ENCODE measurements at places on chromosomes 13 and 19. TPM values are rescaled to one million over a fixed set of nuclear protein-coding genes. Genes with fewer than 3 reads are reported as not detected.

DNA sequence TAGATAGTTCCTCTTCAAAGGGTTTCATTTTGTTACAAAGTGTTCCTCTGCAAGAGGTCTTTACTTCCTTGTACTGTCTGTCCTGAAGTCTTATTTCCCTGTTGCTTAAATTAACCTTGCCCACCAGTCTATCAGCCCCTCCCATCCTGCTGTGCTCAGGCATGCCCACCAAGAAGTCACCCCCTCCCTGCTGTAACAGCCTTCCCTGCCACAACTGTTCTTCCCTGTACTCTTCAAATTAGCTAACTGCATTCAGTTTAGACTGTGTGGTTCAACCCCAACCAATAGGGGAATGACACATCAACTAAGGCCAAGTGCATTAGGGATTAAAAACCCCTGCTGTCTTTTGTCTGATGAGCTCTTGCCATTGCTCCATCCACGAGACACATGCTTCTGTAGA lies 34.4 kb upstream of the ZNF562 start:
- no peak for DNase-seq

DNA sequence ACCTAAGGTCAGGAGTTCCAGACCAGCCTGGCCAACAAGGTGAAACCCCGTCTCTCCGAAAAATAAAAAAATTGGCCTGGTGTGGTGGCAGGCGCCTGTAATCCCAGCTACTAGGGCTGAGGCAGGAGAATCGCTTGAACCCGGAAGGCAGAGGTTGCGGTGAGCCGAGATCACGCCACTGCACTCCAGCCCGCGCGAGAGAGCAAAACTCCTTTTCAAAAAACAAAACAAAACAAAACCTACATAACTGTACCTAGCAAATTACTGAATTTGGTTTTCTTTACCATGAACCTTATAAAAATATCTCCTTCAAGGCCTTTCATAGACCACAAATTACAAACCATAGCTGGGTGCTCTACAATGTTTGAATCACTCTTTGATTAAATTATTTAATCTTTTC lies 760 bp downstream of the ZNF91 start:
- DNase-seq = no peak

DNA sequence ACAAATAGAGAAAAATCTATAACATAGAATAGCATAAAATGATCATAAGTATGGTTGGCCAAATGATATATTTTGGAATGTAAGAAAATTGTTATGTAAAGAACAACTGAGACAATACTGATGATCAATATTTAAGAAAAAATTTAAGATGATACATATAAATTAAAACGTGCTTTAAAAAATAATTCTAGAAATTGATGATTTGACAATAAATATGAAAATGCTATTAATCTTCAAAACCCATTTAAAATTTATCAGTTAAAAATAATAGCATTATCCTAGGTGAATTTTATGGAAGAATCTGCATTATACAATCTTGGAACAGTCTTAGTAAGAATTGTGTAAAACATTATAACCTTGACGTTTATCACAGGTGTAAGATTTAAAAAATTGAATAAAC lies 95.1 kb upstream of the DACH1 start:
- DNase-seq = no peak

DNA sequence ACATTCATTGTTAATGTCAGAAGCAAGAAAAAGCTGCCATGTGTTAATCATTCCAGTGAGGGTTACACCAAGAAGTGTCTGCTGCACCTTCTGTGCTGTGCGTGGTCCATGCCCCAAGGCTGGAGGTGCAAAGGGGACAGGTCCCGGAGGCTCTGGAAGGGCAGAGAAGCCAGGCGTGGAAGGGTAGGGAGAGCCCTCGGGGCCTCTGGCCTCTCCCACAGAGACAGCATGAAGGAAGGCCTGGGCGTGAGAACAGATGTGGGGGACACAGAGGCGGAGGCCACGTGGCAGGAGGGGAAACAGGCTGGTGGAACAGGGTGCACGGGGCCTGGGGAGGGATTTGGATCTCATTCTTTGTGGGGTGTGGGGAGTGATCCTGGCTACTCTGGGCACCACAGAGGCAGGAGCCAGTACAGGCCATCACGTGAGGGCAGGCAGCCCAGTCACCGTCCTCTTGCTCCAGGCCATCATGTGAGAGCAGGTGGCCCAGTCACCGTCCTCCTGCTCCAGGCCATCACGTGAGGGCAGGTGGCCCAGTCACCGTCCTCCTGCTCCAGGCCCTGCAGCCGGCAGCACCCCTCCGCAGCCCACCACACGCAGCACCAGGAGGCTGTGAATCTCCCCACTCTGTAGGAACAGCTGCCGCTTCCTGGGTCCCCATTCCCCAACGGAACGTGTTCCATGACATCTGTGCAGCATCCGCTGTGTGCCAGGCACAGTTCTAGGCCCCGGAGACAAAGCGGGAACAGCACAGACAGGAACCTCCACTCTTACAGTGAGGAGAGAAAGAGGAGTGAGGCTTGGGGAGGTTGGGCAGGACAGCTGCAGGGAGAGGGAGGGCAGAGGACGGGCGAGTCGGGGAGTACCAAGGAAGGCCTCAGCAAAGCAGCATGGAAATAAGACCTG lies 10.2 kb upstream of the F7 start:
- no peak for DNase-seq

GRCh38 chr13:60402022-60402421 lies 5.0 kb downstream of the TDRD3 start:
- no peak for DNase-seq

GRCh38 chr19:33756177-33756576 lies 40.5 kb upstream of the KCTD15 start:
- no peak for DNase-seq

DNA sequence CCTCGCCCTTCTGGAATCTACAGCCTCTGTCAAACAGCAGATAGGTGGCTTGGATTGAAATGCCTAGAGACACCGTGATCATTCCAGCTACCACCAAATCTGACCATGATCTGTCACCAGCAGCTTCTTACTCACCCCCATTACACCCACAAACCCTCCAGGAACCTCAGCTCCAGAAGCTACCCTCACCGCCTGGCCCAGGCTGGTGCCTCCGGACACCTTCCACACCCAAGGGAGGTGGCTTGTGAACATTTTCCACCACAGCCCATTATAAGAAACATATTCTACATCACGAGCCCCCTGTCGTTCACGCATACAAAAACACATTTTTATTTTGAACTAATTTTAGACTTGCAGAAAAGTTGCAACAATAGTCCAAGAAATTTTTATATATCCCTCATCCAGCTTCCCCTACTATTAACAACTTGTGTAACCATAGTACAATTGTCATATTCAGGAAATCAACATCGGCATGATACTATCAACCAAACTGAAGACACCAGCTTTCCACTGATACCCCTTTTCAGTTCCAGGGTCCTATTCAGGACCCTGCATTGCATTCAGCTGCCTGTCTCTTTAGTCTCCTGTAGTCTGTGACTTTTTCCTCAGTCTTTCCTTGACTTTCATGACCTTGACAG lies 15.4 kb upstream of the UBE2L5 start:
- DNase-seq = no peak

- DNase-seq = no peak
Measured at GRCh38 chr19:17021328-17021727, 5.3 kb downstream of the CPAMD8 start.

DNA sequence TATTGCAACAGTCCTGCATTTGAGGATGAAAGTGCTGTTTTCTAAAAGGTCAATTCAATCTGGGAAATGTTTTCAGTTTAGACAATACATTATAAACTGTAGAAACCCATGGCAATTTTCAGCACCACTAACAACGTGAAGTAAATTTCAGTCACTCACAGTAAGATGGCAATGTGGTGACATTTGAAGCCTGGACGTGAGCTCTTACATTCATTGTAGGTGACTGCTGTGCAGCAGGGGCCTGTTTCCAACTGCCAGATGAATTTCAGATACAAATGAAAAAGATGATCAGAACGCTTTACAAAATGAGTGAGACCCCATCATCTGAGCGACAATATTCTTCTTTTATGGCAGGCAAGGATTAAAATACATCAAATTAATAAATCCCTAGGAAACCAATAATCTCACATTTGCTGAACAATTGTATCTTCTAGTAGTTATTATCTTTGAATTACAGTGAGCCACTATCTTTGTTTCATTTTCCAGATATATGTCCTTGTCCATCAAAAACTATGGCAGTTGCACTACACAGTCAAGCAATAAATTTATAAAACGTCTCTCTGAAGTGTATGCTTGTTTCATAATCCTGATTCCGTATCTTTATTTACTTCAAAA lies 1816.8 kb downstream of the OLFM4 start:
- no peak for DNase-seq

MBD3L3 gene
- not detected for total RNA-seq

ANGPTL8 gene
- not detected for total RNA-seq

GPR12 gene
- not detected for total RNA-seq

Data from progenitor cell of endocrine pancreas (in vitro differentiated cells).